ENCODE measurements at places on chromosomes 2 and 18. TPM values are rescaled to one million over a fixed set of nuclear protein-coding genes. Genes with fewer than 3 reads are reported as not detected.

The SERPINB11 gene
- not detected for total RNA-seq

The LHCGR gene
- total RNA-seq: not detected

The LYG1 gene
- not detected for total RNA-seq

The REEP1 gene
- 0.50 TPM for total RNA-seq

The ACMSD gene
- not detected for total RNA-seq

The GCG gene
- total RNA-seq: not detected

The SERPINB3 gene
- not detected for total RNA-seq

The BUB1 gene
- total RNA-seq: 28.0 TPM

The IL18R1 gene
- total RNA-seq: 0.75 TPM

The GALM gene
- 18.0 TPM for total RNA-seq

The TSHZ1 gene
- 4.2 TPM for total RNA-seq

The UBXN2A gene
- 11.4 TPM for total RNA-seq

The SLC5A7 gene
- total RNA-seq: not detected

The B3GNT7 gene
- 0.26 TPM for total RNA-seq

The TMEM247 gene
- not detected for total RNA-seq

The C2orf66 gene
- total RNA-seq: 0.19 TPM

The MAPK4 gene
- total RNA-seq: under 0.01 TPM

The ALPI gene
- total RNA-seq: not detected

The SP5 gene
- total RNA-seq: not detected

The PLGLB1 gene
- total RNA-seq: 0.26 TPM

The PCARE gene
- total RNA-seq: not detected

The CRYGD gene
- not detected for total RNA-seq

The MEP1B gene
- not detected for total RNA-seq

All from aortic smooth muscle cell (primary cell).